Fibroblast of the aortic adventitia (primary cell): ENCODE measurements at places on chromosomes 6 and 20.
A peak's percentile ranks its signal among the peaks of the same experiment; 100 is the strongest.

DNA sequence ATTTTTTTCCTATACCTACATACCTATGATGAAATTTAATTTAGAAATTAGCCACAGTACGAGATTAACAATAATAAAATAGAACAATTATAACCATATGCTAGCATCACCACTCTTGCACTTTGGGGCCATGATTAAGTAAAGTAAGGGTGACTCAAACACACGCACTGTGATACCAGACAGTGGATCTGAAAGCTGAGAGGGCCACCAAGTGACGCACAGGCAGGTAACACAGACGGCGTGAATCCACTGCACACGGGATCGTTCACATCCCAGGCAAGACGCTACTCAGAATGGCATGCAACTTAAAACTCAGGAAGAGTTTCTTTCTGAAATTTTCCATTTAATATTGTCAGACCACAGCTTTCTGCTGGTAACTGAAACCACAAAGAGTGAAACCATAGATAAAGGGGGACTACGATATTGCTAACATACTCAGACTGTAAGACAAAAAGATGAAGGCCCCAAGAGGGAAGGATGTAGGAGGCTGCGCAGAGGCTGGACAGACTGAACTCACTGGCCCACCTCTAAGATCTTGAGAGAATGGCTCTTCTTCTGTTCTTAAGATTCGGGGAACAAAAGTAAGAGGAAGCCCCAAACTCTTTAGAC lies 17.9 kb downstream of the RRBP1 start:
- peak; percentile 30 for DNase-seq

- no peak for DNase-seq
These were observed 33.9 kb downstream of the JAG1 start for GRCh38 chr20:10639737-10640556.

GRCh38 chr6:143677891-143678791 lies at the start of gene PHACTR2:
Gene PHACTR2, plus strand, starts transcription at chr6:143677965. Its CDS starts 199 bp downstream, at chr6:143678164.
- DNase-seq: peak; percentile 97

DNA sequence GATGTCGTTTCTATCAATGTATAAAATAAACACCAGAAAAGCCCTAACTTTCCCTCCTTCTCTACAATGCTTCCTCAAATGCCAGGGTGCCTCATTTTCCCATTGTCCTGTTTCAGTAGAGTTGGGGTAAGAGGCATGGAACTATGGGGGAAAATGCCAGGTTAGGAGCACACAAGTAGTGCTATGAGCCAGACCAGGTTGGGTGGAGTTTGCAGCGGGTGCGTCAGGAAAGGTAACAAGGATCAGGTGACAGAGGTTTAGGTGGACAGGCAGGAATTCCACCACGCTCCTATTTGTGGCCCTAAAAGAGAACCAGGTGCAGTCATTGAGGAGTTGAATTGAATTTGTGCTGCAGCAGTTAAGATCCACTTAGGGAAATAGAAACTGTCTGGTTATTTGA lies 36.5 kb downstream of the SYTL3 start:
- no peak for DNase-seq

- no peak for DNase-seq
These were observed 174.5 kb upstream of the AKAP12 start for GRCh38 chr6:151065027-151065815.

DNA sequence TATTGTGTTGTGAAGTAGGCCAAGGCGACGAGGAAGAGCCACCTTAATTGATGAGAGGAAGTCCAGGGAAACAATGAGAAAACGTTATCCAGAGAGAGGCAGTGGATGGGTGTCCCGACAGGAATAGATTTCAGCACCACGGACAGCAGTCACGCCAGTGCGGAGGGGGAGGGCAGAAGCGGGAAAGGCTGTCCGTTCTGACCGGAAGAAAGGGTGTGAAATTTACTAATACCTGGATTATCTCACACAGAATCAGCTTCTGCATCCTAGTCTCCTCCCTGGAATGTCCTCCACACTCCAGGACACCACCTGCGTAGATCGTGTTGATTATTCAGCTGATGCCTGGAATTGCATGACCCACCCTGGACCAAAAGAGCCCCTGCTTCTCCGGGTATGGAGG lies 7.4 kb upstream of the BPIFA3 start:
- peak; percentile 61 for DNase-seq

- DNase-seq: peak; percentile 20
These were observed 100.3 kb downstream of the ZNF217 start for GRCh38 chr20:53493311-53493857.

GRCh38 chr20:59625214-59625922 lies 21.0 kb downstream of the PHACTR3 start:
- DNase-seq: no peak
